ENCODE measurements at places on chromosomes 16 and 17.
A peak's percentile ranks its signal among the peaks of the same experiment; 100 is the strongest.

- DNase-seq, result no peak
Measured at GRCh38 chr17:3556239-3556915, 1.2 kb downstream of the TRPV3 start.

DNA sequence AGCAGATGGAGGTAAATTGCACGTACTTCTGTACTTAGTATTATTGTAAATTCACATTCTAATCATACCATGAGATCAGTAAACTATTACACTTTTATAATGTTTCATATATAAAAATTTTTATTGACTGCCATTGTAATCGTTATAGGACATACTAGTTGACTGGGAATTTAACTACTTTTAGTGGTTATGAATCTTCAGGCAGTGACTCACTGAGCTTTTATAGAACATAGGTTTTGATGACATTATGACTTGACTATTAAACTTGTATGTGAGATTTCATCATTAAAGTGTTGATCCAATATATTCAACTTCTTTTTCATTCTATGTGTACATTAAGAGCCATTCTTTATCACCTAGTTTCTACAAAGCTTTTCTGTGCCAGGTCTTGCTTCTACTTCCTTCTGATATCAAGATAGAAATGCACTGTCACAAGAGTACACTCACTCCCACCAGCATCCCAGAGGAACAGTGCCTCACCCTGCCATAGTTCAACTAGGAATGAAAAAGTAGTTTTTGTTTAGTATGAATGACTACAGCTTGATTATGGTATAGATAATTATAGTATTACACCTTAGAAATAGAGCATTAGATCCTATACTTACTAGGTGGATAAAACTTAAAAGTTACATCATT, 142.4 kb upstream of the RBL2 start:
- DNase-seq, result peak; percentile 13

- DNase-seq, result peak; percentile 82
Measured at GRCh38 chr16:1610071-1610898, 1.6 kb downstream of the IFT140 start.

DNA sequence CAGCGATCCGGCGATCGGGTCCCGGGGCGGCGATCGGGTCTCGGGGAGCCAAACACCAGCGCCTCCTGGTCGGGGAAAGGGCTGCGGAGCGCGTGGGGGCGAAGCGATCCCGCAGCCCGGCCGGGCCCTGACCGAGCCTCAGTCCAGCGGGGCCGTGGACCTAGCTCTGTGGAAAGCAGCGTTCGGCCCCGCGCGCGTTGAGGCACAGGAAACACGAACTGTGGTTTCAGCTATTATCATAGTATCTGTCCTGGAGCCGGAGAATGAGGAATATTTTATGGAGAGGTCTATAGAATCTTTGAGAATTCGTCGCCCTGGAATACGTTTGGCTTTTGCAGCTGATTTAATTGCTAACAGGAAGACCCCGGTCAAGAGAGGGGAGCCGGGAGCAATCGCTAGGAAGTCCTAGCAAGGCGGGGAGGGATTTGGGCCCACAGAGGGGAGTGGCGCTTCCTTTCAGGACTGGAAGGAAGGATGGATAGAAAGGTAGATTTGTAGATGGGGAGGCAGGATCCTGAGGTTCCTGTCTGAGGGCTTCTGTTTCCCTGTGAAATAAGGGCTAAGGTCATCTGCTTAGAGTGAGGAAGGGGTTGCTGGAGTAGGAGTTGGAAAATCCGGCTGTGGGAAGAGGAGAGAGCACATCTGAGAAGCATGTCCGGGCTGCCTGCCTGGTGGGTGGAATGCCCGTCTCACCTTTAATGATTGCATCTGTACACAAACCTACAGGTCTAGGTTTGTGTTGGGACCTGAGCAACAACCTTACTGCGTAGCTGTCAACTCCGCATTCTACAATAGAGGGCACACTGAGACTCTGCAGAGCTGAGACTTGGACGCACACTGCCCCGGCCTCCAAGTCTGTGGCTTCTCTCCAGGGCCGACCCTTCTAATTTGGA, 770 bp downstream of the CCNF start:
- DNase-seq, result peak; percentile 36

DNA sequence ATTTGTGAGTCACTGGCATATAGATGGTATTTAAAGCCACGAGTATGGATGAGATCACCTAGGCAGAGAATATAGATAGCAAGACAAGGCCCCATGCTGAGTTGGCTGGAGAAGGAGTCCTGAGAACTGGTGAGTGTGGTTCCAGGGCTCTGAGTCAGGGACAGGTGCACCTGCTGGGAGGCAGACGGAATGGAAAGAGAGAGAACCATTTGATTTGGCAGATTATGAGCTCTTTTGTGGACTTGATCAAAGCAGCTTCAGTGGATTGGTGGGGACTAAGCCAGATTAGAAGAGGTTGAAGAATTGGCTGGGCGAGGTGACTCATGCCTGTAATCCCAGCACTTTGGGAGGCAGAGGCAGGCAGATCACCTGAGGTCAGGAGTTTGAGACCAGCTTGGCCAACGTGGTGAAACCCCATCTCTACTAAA, 4.3 kb upstream of the C16orf92 start:
- DNase-seq, result no peak

DNA sequence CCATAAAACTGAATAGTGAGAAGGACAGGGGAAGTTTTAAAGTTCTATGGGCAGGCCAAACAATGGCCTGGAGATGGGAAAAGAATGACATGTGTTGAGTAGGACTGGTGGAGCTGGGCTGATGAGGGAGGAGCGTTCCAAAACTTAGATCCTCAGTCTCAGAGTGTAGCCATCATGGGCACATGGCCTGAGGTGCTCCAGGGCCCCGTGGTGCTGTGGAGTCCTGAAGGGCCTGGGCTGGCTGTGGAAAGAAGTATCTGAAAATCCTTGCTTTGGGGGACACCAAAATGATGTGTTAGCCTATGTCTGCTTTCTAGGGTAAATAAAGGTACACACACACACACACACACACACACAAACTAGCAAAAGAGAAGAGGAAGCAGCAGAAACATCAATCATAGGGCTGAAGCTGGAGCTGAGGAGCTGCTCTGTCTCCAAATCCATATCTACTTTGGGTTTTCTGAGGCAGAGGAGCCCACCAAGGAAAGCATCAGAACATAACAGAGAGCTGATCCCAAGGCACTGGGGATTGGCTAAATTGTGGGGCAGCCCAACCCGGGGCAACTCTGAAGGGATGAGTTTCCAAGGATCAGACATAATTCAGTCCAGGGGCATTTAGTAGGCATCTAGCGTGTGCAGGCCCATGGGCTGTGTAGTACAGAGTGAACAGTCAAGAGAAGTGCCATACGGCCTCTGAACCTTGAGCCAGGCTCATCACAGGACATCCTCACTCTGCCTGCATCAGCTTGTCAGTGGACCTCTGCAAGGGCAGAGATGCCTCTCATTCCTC, 85.2 kb downstream of the C16orf78 start:
- no peak for DNase-seq

DNA sequence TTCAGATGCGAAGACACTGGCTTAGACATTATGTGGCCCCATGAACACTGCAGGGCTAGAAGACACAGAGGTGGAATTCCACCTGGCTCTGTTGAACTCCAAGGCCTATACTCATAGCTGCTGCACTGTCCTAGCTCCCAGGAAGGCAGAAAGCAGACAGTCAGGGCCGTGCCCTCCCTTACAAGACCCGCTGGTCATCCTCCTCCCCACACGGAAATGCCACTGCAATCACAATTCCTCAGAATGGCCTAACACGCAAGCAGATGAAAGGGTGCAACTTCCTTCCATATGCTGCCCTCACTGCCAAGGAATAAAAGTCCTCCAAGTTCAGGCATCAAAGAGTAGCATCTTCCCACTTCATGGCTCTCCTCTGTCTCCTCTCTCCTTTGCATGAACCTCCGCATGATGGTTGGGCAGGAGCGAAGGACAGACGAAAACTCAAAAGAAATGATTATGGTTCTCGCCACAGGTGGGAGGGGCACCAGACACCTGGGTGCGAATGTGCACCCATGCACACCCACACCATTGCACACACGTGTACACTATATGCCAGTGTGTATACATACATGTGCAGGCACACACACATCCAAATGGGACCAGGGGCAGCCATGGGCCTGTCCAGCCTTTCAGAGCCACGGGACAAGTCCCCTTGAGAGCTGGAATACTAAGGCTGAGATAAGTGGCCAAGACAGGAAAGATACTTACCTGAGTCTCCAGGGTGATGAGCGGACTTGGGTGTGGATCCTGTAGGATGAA, 113.3 kb downstream of the XYLT1 start:
- DNase-seq, result no peak

GRCh38 chr17:78879635-78880186, 23.3 kb downstream of the CEP295NL start:
- DNase-seq, result peak; percentile 95

DNA sequence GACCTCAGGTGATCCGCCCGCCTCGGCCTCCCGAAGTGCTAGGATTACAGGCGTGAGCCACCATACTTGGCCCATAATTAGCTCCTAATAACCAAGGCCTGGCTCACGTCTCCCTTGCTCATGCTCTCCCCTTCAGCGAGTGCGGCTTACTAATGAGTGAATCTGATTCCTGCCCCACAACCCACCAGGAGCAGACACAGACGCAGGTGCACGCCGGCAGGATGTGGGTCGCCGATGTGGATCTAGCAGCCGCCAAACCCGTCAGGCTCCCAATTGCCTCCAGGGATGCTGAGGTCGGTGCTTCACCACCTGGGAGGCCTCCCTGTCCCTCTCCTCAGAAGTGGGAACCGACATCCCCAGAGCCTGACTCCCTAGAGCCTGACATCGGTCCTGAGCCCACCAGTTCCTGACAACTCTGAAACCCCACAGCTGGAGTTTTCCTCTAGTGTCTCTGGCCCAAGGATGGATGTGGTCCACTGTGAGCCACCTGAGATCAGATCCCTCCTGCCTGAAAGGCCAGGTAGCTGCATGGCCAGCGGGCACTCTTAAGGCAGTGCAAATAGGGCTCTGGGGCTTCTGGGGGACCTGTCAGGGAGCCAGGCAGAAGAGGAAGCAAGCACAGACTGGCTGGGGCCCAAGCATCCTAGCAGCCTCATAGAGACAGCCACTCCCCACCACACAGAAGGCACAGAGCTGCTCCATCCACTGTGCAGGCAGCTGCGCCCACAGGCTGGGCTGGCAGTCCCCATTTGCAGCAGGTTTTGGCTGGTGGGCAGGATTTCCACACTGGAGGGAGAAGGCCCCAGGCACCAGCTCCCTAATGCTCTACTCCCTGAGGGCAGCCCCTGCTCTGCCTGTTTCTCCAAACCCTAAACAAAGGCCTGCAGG, 10.8 kb downstream of the EXOC7 start:
- DNase-seq, result no peak

DNA sequence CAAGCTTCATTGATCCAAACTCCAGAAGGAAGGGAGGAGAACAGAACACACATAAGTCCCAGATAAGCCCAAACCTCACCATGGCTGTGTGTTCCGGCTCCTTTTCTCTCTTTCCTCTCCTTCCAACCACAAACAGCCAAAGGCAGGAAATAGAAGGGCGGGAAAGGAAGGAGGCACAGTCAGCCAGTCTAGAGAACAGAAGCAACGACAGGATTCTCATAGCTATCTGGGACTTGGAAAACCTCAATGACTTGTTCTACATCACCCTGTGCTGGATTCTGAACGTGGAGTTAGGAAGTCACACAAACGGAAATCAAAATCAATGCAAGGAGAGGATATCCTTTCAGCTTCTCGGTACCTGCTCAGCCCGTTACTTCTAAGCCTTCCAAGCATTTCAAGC, 9.0 kb downstream of the CRK start:
- DNase-seq, result no peak

DNA sequence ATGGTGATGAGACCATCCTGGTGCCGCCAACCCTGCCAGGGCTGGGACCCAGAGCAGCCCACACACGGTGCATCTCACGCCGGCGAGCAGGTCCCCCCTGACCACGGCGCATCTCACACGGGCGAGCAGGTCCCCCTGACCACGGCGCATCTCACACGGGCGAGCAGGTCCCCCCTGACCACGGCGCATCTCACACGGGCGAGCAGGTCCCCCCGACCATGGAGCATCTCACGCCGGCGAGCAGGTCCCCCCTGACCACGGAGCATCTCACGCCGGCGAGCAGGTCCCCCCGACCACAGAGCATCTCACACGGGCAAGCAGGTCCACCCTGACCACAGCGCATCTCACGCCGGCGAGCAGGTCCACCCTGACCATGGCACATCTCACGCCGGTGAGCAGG, 59.2 kb downstream of the MRM3 start:
- DNase-seq, result no peak

DNA sequence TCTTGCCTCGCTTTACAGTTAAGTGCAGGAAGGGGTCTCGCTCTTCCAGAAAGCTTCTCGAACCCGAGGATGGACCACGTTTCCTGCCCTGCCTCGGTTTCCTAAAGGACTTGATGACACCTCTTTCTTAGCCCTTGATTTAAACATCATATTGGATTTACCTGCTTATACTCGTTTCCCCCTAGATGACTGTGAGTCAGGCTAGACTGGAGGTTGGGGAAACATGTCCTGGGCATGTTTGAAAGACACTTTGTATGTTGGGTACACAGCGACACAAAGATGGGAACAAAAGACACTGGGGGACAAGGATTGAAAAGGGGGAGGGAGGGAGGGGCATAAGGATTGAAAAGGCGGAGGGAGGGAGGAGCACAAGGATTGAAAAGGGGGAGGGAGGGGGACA, 30.0 kb downstream of the SDK2 start:
- no peak for DNase-seq

DNA sequence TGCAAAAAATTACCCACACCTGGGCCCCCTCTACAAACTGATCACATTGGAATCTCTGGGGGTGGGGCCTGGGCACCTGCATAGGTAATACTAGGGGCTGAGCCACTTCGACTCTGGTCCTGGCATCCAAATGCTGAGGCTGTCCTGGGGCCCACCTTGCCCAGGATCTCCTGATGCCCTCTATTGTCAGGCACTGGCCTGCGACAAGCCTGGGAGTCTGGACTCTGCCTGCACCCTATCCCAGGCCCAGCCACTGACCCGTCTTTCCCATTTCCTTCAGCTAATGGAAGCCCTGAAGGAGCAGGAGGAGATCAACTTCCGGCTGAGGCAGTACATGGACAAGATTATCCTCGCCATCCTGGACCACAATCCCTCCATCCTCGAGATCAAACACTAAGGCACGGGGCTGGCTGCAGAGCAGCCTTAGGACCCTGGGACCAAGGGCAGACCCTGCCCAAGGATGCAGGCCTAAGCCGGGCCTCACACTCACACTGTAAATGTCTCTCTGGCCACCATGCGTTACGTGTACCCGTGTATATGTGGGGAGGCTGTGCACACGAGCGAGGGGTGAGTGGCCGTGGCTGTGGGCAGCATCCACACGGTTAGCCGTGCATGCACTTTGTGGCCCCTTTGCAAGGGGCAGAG, 140.0 kb downstream of the RAB11FIP4 start:
- DNase-seq, result no peak

GRCh38 chr17:67137860-67138259, 93.5 kb downstream of the CACNG1 start:
- no peak for DNase-seq

GRCh38 chr16:82784573-82784968, 157.8 kb downstream of the CDH13 start:
- DNase-seq, result no peak

GRCh38 chr17:20852239-20852989, 190.4 kb downstream of the USP22 start:
- peak; percentile 13 for DNase-seq

- peak; percentile 6 for DNase-seq
Measured at GRCh38 chr17:69812240-69812837, 262.7 kb upstream of the KCNJ16 start.

- DNase-seq, result peak; percentile 39
Measured at GRCh38 chr17:45431531-45432404, 902 bp downstream of the ARHGAP27 start.

Data from fibroblast of lung (primary cell).